ENCODE measurements at places on chromosomes 7 and 10. TPM values are rescaled to one million over a fixed set of nuclear protein-coding genes. Genes with fewer than 3 reads are reported as not detected.
A peak's percentile ranks its signal among the peaks of the same experiment; 100 is the strongest.

The AZGP1 gene
- total RNA-seq, result not detected

The TEX47 gene
- not detected for total RNA-seq

The GPR26 gene
- total RNA-seq, result not detected

The PTPRE gene
- total RNA-seq, result 11.6 TPM

The GRM8 gene
- total RNA-seq, result 0.80 TPM

The AKR1C4 gene
- total RNA-seq, result not detected

The NKX1-2 gene
- total RNA-seq, result not detected

The MRLN gene
- total RNA-seq, result not detected

The RAMP3 gene
- total RNA-seq, result not detected

- no peaks in the 10 kb centered on the region for H3K36me3 ChIP-seq
- H3K27ac ChIP-seq, result no peak overlapping the region
- H3K4me3 ChIP-seq, result no peak overlapping the region
- no peak for DNase-seq
- no peaks in the 10 kb centered on the region for H3K27me3 ChIP-seq
- no peaks in the 10 kb centered on the region for H3K4me1 ChIP-seq
Observed at GRCh38 chr10:102335184-102335583, 60.3 kb upstream of the NFKB2 start.

DNA sequence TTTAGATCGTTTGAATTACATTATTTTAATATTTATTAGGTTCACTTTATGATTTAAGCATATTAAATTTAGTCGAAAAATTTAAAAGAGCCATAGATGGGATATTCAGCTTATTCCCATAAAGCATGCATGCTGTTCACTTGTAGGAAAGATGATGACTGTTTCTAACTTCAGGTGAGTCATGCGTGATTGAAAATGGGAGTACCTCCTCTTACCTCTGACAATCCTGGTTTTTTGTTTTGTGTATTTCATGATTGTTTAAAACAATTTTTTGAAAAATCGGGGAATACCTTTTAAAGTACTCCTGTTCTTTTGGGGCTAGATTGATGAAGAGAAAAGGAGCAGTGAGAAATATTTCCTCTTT is 1.4 kb downstream of the TNKS2 start:
- H3K27ac ChIP-seq, result no peak overlapping the region
- DNase-seq, result no peak
- peaks cover 4% of the 10 kb centered on the region for H3K36me3 ChIP-seq
- H3K4me3 ChIP-seq, result peak overlapping the region; percentile 68
- H3K27me3 ChIP-seq, result no peaks in the 10 kb centered on the region

- H3K27ac ChIP-seq, result no peak overlapping the region
- no peak for DNase-seq
- H3K4me1 ChIP-seq, result peaks cover 50% of the 10 kb centered on the region
- no peaks in the 10 kb centered on the region for H3K27me3 ChIP-seq
Observed at GRCh38 chr7:21943436-21943835, 2.3 kb downstream of the CDCA7L start.

DNA sequence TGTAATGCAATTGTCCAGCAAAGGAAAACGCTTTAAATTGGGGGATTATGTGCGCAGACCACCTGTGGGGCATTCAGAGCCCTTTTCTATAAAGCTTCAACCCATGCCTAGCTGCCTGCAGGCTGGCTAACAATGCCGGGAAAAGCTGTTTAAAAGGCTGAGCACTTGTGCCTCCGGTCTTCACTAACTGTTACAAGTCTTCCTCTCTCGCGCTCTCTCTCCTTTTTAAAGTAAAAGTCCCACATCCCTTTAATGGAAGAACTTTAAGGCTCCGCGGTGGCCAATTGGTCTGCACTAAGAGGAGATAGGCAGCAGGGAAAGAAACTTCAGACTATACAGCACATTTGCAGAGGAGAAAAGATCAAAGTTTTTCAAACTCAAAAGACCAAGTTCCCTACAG is 4.6 kb downstream of the FZD8 start:
- H3K27ac ChIP-seq, result peak overlapping the region; percentile 37
- peaks cover 4% of the 10 kb centered on the region for H3K36me3 ChIP-seq
- peak; percentile 79 for DNase-seq
- peaks cover 34% of the 10 kb centered on the region for H3K4me1 ChIP-seq
- H3K4me3 ChIP-seq, result peak overlapping the region; percentile 55

DNA sequence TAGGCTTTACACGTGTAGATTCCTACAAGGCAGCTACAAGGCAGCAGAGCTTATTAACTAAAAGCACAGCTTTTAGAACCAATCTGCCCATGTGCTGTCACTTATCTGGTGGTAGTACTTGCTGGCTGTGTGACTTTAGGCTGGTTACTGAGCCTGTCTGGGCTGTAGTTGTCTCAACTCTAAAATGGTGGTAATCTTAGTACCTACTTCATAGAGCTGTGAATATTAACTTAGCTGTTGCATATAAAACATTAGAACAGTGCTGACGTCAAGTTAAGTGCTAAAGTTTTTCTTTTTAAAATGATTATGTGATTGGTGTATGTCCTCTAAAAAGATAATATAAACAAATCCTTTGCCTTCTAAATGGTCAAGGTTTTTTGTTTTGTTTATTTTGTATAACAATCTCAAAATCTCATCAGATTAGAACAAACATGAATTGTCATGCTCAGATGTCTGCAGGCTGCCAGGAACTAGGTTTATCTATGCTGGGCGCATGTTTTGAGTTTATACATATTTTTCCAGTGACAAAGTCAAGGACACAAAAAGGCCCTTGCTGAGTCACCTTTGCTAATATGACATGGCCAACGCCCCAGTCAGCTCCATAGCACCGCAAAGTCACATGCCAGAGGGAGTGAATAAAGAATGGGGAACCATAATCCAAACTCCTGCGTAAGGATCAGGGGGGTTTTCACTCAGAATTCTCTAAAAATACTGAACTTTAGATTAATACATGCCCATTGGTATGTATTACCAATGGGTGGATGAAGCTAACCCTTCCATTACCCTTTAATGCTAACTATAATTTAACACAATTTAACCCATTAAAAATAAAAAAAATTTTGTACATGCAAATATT is 39.8 kb upstream of the ARL4A start:
- H3K4me3 ChIP-seq, result no peak overlapping the region
- no peaks in the 10 kb centered on the region for H3K27me3 ChIP-seq
- no peaks in the 10 kb centered on the region for H3K36me3 ChIP-seq
- no peaks in the 10 kb centered on the region for H3K4me1 ChIP-seq

- H3K36me3 ChIP-seq, result peaks cover 24% of the 10 kb centered on the region
- peaks cover 91% of the 10 kb centered on the region for H3K4me1 ChIP-seq
- peak overlapping the region; percentile 75 for H3K27ac ChIP-seq
Observed at GRCh38 chr10:129952378-129953118, 11.5 kb downstream of the EBF3 start.

- no peaks in the 10 kb centered on the region for H3K36me3 ChIP-seq
- H3K4me3 ChIP-seq, result no peak overlapping the region
Observed at GRCh38 chr7:108097703-108098102, 32.5 kb downstream of the LAMB4 start.

- no peaks in the 10 kb centered on the region for H3K4me1 ChIP-seq
- no peak overlapping the region for H3K27ac ChIP-seq
- peaks cover 36% of the 10 kb centered on the region for H3K36me3 ChIP-seq
- H3K4me3 ChIP-seq, result no peak overlapping the region
- DNase-seq, result no peak
- no peaks in the 10 kb centered on the region for H3K27me3 ChIP-seq
Observed at GRCh38 chr10:104025524-104025923, 58.6 kb downstream of the SLK start.

DNA sequence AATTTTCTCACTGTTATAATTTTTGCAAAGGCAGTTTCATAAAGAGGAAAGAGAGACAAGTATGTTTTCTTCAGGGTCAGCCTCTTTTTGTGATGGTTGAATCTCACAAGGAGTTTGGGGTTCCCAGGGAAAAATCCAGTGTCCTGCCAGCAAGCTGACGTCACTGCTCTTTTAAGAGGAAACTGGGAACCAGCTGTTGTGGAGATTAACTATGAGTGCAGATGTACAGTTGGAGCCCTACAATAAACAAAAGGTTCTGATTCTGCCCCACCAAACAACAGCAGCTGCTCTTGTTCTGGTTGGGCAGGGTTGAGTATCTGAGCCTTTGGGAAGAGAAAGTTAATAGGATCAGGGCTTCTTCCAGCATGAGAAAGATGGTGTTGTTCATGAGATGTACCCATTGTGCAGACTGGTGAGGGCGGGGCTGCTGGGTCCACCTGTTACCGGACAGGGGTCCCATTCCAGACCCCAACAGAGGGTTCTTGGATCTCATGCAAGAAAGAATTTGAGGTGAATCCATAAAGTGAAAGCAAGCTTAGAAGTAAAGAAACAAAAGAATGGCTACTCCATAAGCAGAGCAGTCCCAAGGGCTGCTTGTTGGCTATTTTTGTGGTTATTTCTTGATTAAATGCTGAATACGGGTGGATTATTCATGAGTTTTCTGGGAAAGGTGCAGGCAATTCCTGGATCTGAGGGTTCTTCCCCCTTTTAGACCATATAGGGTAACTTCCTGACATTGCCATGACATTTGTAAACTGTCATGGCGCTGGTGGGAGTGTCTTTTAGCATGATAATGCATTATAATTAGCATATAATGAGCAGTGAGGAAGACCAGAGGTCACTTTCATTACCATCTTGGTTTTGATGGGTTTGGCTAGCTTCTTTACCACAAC is 12.5 kb downstream of the PRF1 start:
- H3K27me3 ChIP-seq, result no peaks in the 10 kb centered on the region
- no peak overlapping the region for H3K27ac ChIP-seq
- H3K4me3 ChIP-seq, result no peak overlapping the region
- H3K4me1 ChIP-seq, result peaks cover 17% of the 10 kb centered on the region
- DNase-seq, result no peak
- H3K36me3 ChIP-seq, result no peaks in the 10 kb centered on the region

DNA sequence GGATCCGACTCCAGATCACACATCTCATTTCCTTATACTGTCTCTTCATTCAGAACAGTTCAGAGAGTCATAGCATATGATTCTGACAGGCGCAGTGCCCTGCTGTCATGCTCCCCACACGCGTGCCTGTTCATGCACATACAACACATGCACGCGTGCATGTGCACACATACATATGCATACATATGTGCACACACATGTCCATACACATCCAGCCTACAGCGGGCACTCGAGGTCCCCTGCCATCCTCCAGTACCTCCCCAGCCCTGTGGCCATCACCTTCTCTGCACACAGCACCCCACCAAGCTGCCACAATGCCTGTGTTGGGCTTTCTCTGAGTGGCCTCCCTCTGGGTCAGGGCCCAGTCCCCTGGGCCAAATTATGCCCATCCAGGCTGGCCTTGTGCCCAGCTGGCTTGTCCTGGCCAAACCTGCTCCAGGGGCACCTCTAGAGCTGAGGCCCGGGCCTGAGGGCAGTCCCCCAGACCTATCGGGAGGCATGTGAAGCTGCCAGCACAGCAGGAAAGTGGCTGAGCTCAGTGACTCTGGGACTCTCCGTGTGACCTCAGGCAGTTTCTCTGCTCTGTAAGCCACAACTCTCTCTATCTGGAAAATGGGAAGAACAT is 49.4 kb upstream of the RET start:
- DNase-seq, result no peak
- H3K27me3 ChIP-seq, result no peaks in the 10 kb centered on the region
- H3K36me3 ChIP-seq, result no peaks in the 10 kb centered on the region
- H3K27ac ChIP-seq, result no peak overlapping the region
- no peak overlapping the region for H3K4me3 ChIP-seq

GRCh38 chr7:2015251-2015871 is 217.4 kb downstream of the MAD1L1 start:
- peaks cover 18% of the 10 kb centered on the region for H3K4me1 ChIP-seq
- no peak overlapping the region for H3K27ac ChIP-seq
- DNase-seq, result no peak
- H3K36me3 ChIP-seq, result no peaks in the 10 kb centered on the region
- H3K27me3 ChIP-seq, result no peaks in the 10 kb centered on the region

GRCh38 chr10:71984809-71985388 is 20.7 kb downstream of the CHST3 start:
- no peaks in the 10 kb centered on the region for H3K36me3 ChIP-seq
- no peak for DNase-seq
- no peaks in the 10 kb centered on the region for H3K27me3 ChIP-seq
- no peak overlapping the region for H3K4me3 ChIP-seq
- no peak overlapping the region for H3K27ac ChIP-seq

DNA sequence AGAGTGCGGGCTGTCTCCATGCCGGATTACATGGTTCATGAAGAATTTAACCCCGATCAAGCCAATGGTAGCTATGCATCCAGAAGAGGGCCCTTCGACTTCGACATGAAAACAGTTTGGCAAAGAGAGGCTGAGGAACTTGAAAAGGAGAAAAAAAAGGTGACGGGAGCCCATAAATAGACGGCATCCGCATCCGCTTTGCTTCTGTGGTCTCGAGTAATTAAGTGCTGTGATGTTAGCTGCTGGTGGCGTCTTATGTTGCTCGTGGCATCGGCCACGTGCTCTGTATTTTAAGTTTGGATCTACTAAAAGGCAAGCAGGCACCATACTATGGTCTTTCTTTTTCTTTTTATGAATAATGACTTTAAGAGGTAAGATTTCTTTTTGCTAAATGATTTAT is 11.1 kb downstream of the C7orf57 start:
- DNase-seq, result no peak
- H3K36me3 ChIP-seq, result no peaks in the 10 kb centered on the region
- H3K4me3 ChIP-seq, result no peak overlapping the region

GRCh38 chr7:63080406-63080805 is 918.2 kb upstream of the ZNF722 start:
- no peaks in the 10 kb centered on the region for H3K36me3 ChIP-seq
- H3K4me1 ChIP-seq, result no peaks in the 10 kb centered on the region
- no peaks in the 10 kb centered on the region for H3K27me3 ChIP-seq
- H3K27ac ChIP-seq, result no peak overlapping the region
- no peak overlapping the region for H3K4me3 ChIP-seq
- DNase-seq, result no peak

DNA sequence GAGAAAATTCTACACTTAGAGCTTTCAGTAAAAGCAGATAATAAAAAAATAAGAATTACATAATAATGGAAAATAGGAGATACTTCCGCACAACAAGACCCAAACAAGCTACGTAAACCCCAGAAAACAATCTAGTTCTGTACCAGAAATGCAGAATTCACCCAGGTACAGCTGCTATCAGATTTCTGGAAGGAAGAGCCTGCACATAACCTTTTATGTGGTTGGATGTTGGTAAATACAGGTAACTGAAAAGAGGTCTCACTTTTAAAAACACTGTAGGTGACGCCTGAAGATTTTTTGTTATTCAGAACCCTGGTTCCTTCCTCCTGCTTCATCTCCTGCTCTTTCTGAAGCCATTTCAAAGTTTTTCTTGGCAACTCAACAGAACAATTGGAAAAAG is 29.9 kb downstream of the PANK1 start:
- no peaks in the 10 kb centered on the region for H3K4me1 ChIP-seq
- peaks cover 15% of the 10 kb centered on the region for H3K36me3 ChIP-seq
- H3K27me3 ChIP-seq, result no peaks in the 10 kb centered on the region
- H3K4me3 ChIP-seq, result no peak overlapping the region
- no peak overlapping the region for H3K27ac ChIP-seq
